CD8-positive, alpha-beta memory T cell (primary cell): ENCODE measurements at places on chromosomes 3 and 15. TPM values are rescaled to one million over a fixed set of nuclear protein-coding genes. Genes with fewer than 3 reads are reported as not detected.

GRCh38 chr15:67781907-67782690 lies 43.2 kb upstream of the SKOR1 start:
- DNase-seq = no peak

DNA sequence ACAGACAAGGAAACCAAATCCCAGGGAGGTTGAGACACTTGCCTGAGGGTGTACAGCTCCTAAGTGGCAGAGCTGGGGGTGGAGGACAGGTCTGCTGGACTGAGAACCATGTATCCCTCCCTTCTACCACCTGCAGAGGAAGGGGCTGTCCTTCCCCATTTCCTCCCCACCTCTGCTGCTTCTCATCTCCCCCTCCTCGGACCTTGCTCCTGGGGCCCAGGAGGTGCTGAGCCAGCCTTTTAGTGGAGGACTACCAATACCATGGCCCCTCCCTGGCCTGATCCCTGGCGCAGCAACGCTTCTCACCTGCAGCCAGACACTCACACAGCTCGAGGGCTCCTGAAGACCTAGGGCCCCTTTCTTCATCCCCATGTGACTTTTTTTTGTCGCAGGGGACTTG lies 50.4 kb downstream of the IDH2 start:
- no peak for DNase-seq

- no peak for DNase-seq
These were observed 176.2 kb upstream of the TPM1 start for GRCh38 chr15:62866366-62866765.

DNA sequence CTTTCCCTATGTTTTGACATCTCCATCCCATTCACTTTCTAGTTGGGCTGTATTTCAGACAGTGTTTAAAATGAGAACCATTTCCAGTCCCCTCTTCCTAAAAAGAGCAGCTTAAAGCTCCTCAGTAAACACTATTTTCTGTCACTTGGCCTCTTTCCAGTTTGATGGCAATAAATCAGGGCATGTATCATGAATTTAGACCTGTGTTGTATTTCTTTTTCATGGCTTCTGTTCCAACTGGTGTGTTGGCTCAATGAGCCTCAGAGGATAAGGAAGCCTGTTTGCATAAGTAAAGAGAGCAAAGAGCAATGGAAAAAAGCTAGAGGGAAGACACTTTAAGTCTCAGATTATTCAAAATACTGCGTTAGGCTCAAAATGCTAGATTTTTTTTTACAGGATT lies 7.2 kb downstream of the CCDC80 start:
- DNase-seq = no peak

DNA sequence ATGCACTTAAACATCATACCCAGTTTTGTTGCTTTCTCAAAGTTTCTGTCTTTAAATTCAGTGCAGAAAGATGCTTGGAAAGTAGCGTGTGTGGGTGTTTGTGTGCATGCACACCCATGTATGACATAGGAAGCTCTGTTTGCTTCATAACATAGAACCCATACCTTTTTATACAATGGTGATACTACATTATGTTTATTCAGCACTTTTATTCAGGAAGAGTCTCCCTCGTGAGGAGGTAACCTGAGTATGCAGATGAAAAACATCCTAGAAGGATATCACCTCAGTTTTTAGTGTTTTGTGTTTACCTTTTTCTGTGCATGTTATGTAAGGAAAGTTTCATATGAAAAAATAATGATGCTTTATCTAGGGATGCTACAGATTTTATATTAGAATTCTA lies 111.2 kb downstream of the SST start:
- no peak for DNase-seq

DNA sequence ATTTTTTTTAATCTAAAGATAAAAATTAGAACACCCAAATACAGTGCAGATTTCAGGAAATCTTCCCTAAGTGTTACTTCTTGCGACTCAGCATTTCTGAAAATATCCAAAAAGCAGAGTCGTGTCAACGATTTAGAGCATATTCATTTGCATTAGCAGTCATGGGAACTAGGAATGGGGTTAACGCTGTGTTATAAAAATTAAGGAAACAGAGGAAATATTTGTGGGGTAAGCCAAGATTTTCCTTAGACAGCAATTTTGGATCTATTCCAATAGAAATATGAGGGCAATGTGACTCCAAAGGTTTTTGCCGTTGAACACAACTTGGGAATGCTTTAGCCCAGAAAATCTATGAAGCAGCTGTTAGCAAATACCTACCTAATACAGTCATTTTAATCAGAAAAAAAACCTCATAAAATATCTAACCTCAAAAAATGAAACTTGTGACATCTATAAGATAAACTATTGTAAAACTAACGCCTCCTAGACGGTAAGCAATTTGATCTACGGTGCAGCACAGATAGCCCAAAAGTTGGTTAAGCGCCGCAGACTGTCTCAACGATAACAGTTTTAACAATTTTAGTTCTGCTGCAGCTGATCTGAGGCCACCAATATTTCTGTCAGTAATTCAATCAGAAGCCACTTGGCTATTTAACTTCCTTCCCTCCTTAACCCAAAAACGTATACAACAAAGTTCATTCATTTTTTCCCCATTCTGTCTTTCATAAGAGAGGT lies 5.8 kb upstream of the ATP11B start:
- no peak for DNase-seq

GRCh38 chr3:30941342-30941741 lies 46.9 kb upstream of the GADL1 start:
- DNase-seq = no peak

- DNase-seq = no peak
These were observed 42.3 kb upstream of the TM4SF4 start for GRCh38 chr3:149432149-149432548.

DNA sequence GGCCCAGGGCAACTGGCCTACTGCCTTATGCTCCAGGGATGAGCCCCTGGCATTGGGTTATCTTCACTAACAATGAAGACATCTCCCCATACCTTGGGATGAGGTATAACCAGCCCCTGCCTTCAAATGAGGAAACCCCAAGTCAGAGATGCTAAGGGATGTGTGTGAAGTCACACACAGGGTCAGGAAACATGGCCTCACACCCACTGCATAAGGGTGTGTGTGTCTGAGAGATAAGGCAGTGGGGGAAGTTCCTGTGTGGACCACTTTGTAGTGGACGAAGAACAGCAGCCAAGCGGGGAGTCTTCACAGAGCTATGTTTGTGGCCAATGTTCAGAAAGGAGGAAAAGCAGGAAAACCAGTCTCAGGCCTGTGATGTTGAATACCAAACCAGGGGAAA lies 10.5 kb downstream of the ELP6 start:
- no peak for DNase-seq

DNA sequence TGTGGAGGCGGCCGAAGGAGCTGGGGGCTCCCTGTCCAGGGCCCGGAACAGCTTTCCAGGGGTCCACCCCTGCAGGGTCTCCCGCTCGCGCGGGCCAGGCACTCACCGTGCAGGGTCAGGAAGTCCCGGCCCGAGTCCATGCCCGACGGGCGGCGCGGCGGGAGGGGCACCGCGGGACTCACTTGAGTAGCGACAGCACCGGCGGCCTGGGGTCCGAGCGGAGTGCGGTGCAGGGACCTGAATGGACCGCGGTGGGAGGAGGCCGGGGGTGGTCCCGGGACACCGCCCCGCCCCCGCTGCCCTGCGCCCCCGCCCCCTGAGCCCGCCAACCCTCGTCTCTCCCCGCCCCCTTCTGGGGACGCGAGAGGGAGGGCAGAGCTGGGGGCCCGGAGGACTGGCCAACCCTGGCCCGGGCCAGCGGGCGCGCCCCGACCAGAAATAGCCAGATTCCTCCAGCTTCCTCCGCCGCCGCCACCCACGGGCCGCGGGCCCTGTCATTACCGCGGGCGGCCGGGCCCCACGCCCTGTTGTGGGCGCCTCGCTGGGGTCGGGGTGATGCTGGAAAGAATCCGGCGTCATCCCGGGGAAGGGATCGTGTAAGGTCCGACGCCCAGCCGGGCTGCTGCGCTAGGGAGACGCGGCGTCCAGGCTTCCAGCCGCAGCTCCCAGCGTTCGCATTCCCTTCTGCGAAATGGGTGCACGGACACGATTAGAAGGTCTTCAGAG lies at the start of gene PLCD1:
Gene PLCD1, minus strand, starts transcription at position 243 of the 726 bp plus-strand sequence. Its CDS starts 103 bp downstream, at position 140.
- peak; percentile 49 for DNase-seq

GRCh38 chr15:83732770-83733169 lies 78.8 kb downstream of the ADAMTSL3 start:
- no peak for DNase-seq

DNA sequence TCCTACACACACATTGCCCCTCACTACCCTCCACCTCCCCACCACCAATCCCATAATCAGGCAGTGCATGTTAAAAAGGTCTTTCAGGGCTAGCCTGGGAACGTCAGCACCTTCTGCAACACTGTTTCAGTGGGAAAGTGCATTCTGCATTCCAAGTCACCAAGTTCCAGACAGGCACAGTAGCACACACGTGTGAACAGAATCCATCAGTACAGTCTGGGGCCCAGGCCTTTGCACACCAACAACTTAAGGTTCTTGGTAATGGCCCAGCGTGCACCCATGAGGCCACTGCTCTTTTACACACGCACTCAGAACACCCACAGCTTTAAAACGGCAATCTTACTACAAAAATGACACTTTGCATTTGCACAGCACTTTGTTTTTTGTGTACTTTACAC lies 1.2 kb downstream of the ANXA2 start:
- no peak for DNase-seq

GRCh38 chr3:8768364-8769087 lies 887 bp downstream of the OXTR start:
- no peak for DNase-seq

GRCh38 chr15:65790694-65791334 lies 1.3 kb downstream of the DENND4A start:
- no peak for DNase-seq

- DNase-seq = no peak
These were observed 10.9 kb downstream of the SEMA3F start for GRCh38 chr3:50165910-50166538.

DNA sequence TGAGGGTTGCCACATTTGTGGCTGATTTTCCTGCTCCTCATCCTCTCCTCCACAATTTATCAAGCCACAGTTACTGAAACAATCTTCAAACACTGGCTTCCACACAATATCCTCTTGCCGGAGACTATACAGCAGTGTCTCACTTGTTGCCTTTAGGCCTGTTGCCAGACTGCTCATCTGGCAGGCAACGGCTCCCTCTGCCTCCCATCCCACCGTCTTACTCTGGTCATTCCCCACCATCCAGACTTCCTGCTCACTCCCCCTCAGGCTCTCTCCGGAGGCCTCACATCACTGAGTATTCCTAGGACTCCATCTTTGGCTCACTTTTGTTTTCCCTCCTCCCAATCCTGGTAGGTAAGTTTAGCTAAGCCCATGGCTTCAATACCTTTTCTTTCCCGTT lies 301.9 kb downstream of the IL20RB start:
- DNase-seq = no peak

DNA sequence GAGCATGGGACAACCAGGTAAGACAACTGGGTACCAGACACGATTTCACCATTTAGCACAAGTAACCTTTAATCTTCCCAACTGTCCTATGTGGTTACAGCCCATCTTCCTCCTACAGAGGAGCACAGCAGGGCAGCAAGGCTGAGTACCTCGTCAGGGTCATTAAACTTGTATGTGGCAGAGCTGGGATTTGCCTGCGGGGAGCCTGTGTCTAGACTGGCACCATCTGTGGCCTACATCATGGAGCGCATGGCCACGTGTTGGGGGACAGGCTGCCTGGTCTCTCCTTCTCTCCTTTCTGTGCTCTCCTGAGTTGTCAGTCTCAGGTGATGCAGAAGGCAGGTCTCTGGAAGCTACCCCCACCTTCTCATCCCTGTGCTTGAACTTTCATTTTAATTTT lies 32.2 kb downstream of the GOLGA6A start:
- no peak for DNase-seq

DNA sequence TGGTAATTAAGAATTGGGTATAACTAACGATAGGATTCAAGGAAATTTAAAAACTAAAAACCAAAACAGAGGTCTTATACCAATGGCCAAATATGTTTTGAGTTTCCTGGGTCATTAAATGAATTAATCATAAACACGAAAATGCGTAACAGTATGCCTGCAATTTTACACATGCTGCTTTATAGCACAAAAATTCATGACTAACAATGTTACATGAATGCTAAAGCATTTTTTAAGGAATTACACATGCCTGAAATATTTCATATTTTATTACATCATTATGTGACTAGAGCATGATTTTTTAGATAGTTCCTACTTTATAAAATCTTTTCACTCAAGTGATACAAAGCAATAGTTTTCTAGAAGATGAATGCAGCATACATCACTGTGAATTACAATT lies 74.7 kb downstream of the ZNF148 start:
- no peak for DNase-seq

- DNase-seq = no peak
These were observed 15.5 kb downstream of the TOP2B start for GRCh38 chr3:25648925-25649830.

DNA sequence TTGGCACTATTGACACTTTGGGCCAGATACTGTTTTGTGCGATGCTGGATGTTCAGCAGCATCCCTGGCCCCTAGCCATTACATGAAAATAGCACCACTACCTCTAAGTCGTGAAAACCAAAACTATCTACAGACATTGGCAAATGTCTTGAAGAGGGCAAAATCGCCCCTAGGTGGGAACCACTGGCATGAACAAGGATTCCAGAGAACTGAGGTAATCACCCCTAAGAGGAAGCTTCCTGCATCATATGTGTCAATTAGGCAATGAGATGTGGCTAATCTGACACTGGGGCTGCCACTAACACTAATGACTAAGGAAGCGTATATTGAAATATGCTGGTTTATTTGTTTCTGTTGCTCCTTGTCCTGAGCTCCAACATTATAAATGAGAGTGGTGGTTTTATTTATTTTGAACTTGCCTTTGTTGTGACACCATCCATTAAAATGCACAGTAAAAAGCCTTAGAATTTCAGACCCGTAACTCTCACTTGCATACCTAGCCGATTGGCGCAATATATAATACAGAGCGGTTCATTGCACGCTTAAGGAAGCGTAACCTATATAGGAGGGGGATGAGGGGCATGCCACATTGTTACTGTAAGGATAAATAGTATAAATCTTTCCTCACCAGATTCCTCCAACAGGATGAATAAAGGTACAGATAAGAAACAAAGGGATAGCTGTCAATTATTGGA lies 299.8 kb upstream of the CNTN4 start:
- no peak for DNase-seq

- no peak for DNase-seq
These were observed 9.5 kb upstream of the RPLP1 start for GRCh38 chr15:69443032-69443611.

GRCh38 chr3:128112357-128112968 lies 11.1 kb downstream of the RUVBL1 start:
- peak; percentile 70 for DNase-seq

- no peak for DNase-seq
These were observed 15.8 kb downstream of the PODXL2 start for GRCh38 chr3:127644641-127645370.

- DNase-seq = no peak
These were observed 600.6 kb downstream of the MAGI1 start for GRCh38 chr3:65438096-65438495.

- no peak for DNase-seq
These were observed 264.3 kb upstream of the DNAJC19 start for GRCh38 chr3:181253796-181254195.

Gene SAMD7
- not detected for total RNA-seq

Gene PRKAR2A
- 61.5 TPM for total RNA-seq

Gene KLF15
- total RNA-seq = 0.18 TPM

Gene TBL1XR1
- total RNA-seq = 193 TPM

Gene CLSTN2
- not detected for total RNA-seq

Gene TCF12
- 69.9 TPM for total RNA-seq

Gene DPPA2
- not detected for total RNA-seq

Gene EXOG
- 19.0 TPM for total RNA-seq

Gene WDR5B
- 4.8 TPM for total RNA-seq

Gene CYP8B1
- total RNA-seq = not detected

Gene TRPC1
- 2.8 TPM for total RNA-seq
